ENCODE measurements at places on chromosomes 5 and 9.

- DNase-seq, result no peak
Observed at GRCh38 chr5:2036885-2037284, 154.2 kb upstream of the IRX4 start.

- no peak for DNase-seq
Observed at GRCh38 chr9:115969096-115969495, 184.5 kb upstream of the PAPPA start.

GRCh38 chr5:150138551-150139265, 16.9 kb downstream of the PDGFRB start:
- no peak for DNase-seq

DNA sequence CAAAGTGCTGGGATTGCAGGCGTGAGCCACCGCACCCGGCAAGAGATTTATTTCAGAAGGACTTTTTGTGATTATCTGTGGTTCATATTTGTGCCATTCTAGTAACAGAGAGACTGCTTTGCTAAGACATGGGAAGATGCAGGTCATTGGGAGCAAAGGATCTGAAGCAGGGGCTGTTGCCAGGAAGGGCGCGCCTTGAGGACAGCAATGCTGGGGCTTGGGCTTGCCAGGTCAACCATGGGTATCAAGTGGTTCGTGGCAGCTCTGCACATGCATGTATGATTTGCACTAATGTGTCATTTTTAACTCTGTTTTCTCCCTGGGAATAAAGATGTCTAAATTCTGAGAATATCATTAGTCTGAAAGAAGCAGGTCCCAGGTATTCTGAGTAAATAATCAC, 17.0 kb downstream of the ADAMTS2 start:
- no peak for DNase-seq

DNA sequence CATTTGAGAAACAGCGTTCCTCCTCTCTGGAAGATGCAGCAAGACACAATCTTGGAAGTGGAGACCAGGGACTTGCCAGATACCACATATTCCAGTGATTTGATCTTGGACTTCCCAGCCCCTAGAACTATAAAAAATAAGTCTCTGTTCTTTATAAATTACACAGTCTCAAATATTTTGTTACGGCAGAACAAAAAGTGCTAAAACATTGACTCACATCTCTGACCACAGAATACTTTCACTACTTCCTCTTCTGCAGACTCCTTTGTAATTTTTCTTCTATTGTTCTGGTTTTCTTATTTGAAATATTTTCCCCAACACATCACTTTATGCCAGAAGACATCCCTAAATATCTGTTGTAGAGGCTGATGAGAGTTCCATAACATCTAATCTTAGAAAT, 706.1 kb upstream of the CDH18 start:
- DNase-seq, result no peak

- DNase-seq, result no peak
Observed at GRCh38 chr9:132214027-132214622, 52.3 kb downstream of the NTNG2 start.

DNA sequence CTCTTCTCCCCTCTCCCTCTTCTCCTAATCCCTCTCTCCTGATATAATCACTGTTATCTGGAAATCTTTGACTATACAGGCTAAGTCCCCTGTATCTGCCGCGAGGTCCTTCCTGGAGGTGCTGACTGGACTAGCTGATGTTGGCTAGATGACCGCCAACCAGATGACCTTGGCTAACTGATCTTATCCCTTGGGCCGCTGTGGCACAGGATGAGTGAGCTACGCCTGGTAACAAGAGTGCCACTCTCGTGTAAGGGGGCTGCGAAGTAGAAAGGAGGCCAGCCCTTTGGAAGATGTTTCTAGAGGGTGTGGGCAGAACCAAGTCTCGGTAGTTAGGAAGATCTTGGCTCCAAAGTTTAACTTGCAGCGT, 345 bp upstream of the PRRC1 start:
- no peak for DNase-seq

- no peak for DNase-seq
Observed at GRCh38 chr5:147156012-147156411, 78.8 kb upstream of the STK32A start.

DNA sequence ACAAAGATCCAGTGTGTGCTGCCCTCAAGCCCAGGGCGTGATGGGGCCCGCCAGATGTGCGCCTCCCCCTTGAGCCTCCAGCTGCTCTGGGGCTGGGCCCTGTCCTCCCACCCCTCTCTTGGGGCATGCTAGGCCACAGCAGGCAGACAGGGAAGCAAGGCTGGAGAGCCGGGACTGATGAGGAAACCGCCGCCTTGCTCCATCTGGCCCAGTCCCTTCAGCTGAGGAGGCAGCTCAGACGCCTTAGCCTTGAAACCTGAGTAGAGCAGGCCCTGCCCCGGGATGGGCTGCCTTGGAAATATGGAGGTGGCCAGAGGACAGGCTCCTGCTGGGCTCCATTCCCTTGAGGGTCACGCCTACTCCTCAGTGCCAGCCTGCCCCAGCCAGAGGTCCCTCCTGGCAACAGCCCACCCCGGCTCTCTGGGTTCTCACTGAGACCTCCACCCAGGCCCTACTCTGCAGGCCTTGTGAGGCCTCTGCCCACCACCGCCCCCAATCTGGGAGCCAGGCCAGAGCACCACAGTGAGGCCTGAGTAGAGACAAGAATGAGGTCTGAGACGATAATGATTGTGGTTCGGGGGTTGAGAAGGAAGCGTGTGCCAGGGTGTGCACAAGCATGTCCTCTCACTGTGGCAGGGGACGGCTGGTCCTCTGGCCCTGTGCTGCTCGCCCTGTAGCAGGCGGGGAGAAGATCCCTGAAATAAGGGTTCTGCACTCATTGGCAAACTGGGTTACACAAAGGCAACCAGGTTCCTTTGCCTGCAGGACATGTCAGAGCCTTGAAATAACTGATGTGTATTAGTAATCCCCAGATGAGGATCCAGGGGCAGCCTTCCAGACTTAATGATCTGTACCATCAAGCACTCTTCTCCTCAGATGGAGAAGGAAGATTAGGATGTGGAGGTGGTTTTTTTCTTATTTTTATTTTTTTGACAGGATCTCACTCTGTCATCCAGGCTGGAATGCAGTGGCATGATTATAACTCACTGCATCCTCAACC, 30.9 kb downstream of the CXXC5 start:
- DNase-seq, result no peak

DNA sequence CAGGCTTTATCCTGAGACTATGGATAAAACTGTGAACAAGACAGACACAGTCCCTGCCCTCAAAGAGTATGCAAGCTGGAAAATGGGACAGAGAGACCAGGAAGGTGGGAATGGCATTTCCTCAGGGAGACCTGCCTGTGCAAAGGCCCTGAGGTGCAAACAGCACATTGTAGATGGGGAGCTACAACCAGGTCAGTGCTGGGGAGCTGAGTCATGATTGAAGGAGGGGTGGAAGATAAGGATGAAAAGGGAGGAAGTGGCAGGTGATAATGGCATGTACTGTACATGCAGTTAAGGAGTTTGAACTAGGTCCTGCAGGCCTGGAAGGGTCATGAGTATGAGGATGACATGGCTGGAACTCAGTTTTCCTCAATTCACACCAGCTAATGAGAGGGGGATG, 75.5 kb upstream of the BOD1 start:
- no peak for DNase-seq

GRCh38 chr9:95171596-95171995, 145.9 kb downstream of the FANCC start:
- no peak for DNase-seq

GRCh38 chr9:116156621-116157314, 3.2 kb downstream of the PAPPA start:
- no peak for DNase-seq
